ENCODE measurements at places on chromosomes 4 and X.

GRCh38 chr4:81505726-81506125, 34.0 kb upstream of the RASGEF1B start:
- DNase-seq, result no peak

DNA sequence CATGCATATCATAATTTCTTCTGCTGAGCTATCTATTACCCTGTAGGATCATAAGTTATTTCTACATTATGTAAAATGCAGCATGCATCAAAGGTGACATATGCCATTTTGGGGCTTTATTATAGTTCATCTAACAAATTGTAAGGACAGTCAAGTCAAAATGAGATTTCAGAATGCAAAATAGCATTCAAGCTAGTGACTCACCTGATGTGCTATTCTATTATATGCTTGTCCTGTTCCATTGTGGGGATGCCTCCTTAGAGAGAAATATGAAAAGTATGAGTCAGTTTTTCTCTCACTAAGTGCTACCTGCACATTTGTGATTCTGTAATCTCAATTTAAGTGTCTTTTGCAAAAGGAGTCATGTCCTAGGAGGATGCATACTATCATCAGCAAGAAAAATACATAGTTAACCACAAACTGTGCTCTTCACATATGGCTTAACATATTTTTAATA, 647.0 kb upstream of the PCDH10 start:
- no peak for DNase-seq

DNA sequence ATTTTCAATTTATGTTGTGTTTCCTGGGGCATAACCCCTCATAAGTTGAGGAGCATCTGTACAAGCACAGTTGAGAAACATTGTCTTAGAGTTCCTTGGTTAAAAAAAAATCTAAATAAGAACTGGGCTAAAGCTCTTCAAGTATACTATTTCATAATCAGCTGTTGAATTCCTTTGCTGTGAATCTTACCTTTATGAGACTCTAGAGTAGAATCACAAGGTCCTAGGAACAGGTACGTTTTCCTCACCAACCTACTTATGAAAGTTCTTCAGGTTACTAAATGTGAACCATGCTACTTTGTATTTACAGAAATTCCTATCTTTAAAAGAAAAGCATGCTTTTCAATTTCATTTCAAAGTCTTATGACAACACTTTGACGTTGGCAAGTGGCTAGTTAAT, 20.9 kb upstream of the SOD3 start:
- DNase-seq, result no peak

DNA sequence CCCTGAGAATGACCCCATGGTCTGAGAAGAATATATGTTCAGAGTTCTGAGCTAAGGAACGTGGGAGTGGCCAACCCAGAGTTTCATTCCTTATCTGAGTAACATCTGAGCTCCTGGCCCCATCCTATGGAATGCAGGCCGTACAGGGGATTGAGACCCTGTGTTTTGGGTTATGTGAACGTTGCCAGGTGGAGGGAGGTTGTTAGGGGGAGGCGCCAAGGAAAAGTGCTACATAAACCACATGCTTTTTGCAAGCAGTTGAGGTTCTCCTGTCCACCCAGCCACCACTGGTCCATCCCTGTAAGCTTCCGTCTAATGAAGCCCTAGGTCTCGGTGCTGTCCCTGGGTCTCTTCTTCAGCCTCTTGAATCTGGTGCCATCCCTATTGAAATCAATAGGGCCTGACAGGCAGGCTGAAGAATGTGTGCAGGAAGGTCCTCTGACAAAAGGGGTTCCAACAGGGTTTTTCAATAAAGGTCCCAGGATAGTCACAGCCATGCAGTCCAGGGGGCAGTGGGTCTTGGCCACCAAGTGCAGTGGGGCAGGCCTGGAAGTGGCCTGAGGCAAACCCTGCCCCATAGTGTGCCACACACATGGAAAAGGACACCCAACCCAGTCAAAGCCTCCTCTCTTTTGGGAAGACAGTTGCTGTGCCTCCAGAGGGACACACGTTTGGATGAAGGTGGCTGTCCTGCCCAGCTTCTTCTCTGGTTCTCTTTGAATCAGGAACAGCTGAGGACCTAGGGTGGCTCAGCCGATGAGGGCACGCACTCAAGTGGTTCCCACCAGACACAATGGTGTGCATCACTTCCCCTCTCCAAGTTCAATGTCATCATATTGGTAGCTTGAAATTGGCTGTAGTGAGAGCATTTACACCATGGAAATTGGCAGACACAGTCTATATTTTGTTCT, 53.5 kb downstream of the HTRA3 start:
- no peak for DNase-seq

DNA sequence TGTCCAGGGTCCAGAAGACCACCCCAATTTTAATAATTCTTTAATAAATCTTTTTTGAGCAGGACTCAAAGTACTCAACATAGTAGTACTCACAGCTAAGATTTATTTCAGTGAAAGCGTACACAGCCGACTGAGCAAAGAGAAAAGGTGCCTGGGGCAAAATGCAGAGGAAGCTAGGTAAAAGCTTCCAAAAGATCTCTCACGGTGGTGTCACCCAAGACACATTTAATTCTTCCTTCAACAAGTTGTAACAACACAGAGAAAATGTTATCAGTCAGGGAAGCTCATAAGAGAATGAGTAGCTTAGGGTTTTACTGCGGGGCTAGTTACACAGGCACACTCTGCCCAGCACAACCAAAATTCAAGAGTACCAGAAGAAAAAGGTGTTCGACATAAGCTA, 201.1 kb downstream of the OPHN1 start:
- DNase-seq, result no peak

DNA sequence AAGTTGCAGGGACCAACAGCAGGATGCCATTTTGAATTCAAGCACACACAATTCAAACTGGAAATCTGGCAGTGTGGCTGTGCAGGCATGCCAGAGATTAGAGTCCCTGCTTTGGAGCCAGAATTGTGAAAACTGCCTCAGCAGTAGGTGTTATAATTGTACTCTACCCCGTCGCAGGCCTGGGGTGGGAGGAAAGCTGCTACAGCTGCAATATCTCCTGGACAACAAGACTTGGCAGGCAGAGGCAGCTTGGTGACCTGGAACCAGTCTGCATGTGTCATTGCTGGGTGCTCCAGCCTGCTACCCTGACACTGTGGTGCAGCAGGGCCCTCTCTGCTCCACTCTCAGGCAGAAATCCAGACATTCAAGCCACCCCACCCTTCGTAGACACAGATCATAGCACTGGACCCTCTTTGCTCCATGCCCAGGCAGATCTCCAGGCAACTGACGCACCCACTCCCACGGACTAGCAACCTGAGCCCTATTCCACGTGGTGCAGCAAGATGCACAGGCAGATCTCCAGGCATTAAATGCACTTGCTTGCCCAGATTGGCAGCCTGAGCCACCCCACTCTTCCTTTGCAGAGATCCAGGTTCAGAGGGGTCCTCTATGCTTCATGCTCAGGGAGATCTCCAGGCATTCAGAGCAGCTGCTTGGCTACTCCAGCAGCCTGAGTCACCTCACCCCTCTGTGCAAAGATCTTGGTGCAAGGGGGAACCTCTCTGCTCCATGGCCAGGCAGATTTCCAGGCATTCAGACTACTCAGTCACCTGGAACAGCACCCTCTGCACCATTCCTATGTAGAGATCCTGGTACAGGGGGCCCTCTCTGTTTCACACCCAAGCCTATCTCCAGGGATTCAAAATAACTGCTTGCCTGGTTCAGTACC, 140.5 kb downstream of the LRBA start:
- no peak for DNase-seq

DNA sequence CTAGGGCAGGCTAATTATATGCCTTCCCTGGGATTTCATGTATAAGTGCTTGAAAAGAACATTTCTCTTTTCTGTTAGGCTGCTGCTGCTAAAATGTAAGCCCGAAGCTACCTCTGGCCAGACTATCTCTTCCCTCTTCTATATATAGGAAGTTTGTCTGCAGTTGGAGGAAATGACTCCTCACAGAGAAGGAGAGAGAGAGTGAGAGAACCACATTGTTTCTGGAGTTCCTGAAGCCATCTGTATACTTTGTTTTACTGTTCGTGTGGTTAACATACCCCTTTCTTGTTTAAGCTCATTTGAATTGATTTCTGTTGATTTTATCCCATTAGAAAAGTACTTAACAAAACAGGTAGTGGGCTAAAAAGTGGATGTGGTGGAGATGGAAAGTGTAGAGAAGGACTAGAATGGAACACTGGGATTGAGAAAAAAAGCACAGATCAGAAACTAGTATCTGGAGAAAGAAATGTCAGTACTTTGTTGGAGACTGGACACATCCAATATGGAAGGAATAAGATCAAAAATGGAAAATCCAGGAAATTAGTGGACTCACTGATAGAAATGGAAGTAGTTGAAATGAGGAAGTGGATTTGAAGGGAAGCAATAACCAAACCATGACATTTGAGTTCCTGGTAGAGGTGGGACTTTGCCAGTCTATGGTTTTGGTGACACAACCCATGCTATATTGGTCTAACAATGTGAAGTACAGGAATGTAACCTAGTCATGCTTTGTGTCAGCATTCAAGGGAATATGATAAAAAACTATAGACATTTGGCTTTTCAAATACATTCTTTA, 112.6 kb downstream of the TMA16 start:
- DNase-seq, result no peak

- no peak for DNase-seq
Measured at GRCh38 chr4:121041307-121042090, 30.8 kb downstream of the NDNF start.

GRCh38 chr4:99219072-99219471, at the start of gene ADH6:
Gene ADH6, minus strand, starts transcription at chr4:99219246. Its CDS starts 94 bp downstream, at chr4:99219152.
- no peak for DNase-seq

DNA sequence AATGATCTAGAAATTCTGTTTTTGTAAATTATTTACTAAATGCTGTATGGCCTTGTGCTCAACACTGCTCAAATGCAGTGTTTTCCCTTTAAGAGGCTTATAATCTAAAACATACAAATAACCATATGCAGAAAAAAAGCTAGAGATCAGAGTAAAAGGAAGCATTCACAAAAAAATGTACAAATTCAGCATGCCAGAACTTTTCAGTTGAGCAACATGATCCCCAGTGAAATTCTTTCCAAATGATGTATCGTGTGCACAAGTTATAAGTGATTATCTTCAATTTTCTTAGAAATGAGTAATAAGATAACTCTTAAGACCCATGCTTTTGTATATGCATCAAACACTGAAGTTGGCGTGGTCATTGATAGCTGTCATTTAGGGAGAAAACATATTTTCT, 5.0 kb downstream of the GPC3 start:
- DNase-seq, result no peak

GRCh38 chr4:126838941-126839679, 793.6 kb upstream of the INTU start:
- DNase-seq, result no peak

GRCh38 chrX:85244450-85245211, 840 bp downstream of the ZNF711 start:
- DNase-seq, result no peak

DNA sequence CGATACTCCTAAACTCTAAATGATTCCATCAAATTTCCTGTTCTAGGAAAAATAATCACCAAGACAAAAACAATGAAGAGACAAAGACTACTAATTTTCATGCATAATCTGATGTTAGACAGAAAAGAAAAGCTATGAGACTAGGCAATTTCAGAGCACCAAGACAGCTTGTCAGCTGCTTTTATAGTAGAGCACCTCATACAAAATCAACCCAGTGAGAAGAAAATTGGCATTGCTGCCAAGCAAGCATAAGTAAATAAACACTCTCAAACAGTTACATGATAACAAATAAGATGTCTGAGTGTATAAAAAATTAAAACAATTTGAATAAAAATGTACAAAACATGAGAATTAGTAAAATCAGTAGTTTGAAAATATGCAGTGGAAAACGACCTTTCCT, 1544.6 kb downstream of the C4orf33 start:
- no peak for DNase-seq

GRCh38 chr4:17094876-17095210, 196.4 kb upstream of the LDB2 start:
- DNase-seq, result no peak

DNA sequence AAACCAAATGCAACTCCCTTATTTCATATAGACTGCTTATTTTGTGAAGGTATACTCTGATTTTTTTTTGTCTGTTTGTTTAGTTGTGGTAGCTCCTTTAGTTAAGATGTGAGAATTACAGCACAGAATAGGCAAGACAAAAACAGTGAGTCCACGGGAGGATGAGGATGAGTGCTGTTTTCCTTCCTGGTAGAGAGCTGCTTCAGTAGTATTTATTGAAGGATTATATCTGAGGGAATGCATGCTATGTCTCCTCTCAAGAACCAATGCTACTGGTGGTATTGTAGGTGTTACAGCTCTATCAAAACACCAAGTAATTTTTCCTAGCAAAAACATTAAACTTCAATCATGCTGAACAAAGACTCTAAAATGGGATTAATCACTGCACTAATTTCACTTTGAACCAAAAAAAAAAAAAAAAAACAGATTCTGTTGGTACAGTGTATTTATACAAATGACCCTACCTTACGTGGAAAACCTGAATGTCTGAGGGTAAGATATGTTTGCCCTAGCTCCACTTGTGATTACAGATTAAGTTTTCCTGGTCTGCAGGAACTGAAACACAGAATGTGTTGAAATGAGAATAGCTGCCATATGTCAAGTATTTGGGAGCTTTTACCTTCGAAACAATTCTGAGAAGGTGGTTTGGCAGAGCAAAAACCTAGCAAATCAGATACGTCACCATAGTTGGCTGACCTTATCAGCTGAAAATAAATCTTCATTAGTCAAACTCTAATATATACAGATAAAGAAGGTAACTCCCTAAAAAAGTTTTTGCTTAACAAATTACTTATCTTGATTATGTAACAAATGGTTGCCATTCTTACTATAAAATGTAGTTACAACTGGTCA, 40.3 kb downstream of the PPP3CA start:
- no peak for DNase-seq

DNA sequence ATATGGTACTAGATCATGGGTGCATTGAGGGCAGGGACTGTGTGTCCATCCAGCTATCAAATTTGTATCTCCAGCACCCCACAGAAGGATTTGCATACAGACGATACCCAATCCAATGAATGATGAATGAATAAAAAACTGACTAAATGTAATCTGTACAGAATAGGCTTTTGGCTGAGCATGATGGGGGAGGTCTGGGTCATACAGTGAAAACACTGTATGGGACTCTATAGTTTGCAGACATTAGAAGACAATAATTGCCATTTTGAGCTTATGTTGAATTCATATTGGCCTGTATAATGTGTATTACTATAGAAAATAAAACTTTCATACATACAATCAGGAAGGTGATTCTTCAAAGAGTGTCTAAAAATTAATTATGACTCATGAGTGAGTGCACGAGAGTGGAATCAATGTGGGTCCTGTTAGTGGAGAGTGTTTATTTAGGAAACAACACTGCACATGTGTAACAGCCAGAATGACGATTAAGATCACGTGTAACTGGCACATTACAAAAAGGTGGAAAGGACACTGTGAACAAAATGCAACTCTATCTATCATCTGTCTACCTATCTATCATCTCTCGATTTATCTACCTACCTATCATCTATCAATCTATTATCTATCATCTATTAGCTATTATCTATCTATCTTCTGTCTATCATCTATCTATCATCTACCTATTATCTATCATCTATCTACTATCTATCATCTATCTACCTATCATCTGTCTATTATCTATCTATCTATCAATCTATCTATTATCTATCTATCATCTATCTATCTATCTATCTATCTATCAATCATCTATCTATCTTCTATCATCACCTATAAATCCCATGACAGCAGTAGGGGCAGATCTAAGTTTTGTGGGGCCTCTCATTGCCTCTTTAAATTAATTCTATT, 201.3 kb downstream of the PTTG2 start:
- DNase-seq, result no peak

- no peak for DNase-seq
Measured at GRCh38 chr4:80568891-80569290, 233.4 kb downstream of the CFAP299 start.
